Panc1 (cell line): ENCODE measurements at places on chromosomes 4 and X. TPM values are rescaled to one million over a fixed set of nuclear protein-coding genes. Genes with fewer than 3 reads are reported as not detected.

Gene GPRIN3
- total RNA-seq, result 0.03 TPM

Gene ETDB
- total RNA-seq, result not detected

GRCh38 chr4:38676986-38677385, 13.0 kb downstream of the KLF3 start:
- H3K36me3 ChIP-seq, result no peaks in the 10 kb centered on the region
- H3K27ac ChIP-seq, result no peak overlapping the region
- no peak for DNase-seq

GRCh38 chr4:113781439-113782040, 20.0 kb upstream of the CAMK2D start:
- H3K27ac ChIP-seq, result no peak overlapping the region
- H3K36me3 ChIP-seq, result no peaks in the 10 kb centered on the region
- H3K4me1 ChIP-seq, result no peaks in the 10 kb centered on the region
- no peak overlapping the region for H3K4me3 ChIP-seq

DNA sequence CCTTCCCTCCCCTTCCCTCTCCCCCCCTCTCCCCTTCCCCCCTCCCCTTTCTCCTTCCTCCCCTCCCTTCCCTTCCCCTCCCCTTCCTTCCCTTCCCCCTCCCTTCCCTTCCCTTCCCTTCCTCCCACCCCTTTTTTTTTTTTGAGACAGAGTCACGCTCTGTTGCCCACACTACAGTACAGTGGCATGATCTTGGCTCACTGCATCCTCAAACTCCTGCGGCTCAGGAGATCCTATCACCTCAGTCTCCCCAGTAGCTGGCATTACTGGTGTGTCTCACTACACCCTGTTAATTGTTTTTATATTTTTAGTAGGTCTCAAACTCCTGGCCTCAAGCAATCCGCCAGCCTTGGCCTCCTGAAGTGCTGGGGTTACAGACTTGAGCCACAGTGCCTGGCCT, 66.6 kb downstream of the TBC1D9 start:
- no peaks in the 10 kb centered on the region for H3K4me1 ChIP-seq
- H3K27me3 ChIP-seq, result no peaks in the 10 kb centered on the region
- H3K36me3 ChIP-seq, result no peaks in the 10 kb centered on the region
- H3K27ac ChIP-seq, result no peak overlapping the region
- DNase-seq, result no peak

- no peaks in the 10 kb centered on the region for H3K36me3 ChIP-seq
- H3K4me1 ChIP-seq, result no peaks in the 10 kb centered on the region; the same call in 1 of the 2 replicates
- DNase-seq, result no peak
- H3K27ac ChIP-seq, result no peak overlapping the region
- no peaks in the 10 kb centered on the region for H3K27me3 ChIP-seq
- H3K4me3 ChIP-seq, result peak overlapping the region; percentile 48
Measured at GRCh38 chr4:1010395-1011021, 918 bp upstream of the FGFRL1 start.
